ENCODE measurements at places on chromosomes 7 and 10.

DNA sequence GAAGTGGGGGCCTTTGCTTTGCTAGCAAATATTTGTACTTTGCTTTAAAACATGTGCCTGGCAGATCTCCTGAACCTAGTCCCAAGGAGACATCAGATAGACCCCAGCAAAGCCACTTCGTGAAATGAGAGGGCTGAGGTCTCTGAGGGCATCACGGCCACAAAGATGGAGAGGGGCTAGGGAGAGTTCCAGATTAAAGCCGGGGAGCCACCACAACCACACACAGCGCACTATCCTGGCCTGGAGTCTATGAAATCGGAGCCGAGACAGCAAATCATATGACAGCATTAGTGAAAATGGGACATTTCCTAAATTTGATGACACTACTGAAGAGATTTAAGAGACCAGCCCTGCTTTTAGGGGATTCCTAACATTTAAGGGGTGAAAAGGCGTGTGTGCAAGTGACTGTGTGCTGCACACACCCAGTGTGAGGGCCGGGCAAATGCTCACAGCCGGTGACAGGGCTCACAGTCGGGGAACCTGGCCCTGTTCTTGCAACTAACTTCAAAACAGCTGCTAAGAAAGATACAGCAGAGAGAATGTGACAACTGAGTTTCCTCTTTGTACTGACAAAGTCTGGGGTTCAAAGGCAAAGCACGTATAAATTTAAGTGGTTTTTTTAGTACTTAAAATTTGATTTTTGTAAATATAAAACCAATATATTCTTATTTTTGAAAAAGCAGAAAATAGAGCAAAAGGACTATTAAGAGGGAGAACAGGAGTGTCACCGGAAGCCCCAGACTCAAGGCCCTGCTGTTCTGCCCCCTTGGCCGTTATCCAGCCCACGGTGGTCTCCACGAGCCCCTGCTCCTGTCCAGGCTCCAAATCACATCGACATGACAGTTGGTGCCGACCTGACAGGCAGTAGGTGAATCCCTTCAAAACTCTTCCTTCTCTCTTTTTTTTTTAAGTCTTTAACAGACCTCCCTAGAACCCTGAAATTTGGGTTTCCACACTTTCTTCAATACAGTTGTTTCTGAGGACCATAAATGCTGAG is 49.5 kb downstream of the VIPR2 start:
- DNase-seq = no peak

- DNase-seq = no peak
Measured at GRCh38 chr10:7444551-7445121, 33.8 kb upstream of the SFMBT2 start.

DNA sequence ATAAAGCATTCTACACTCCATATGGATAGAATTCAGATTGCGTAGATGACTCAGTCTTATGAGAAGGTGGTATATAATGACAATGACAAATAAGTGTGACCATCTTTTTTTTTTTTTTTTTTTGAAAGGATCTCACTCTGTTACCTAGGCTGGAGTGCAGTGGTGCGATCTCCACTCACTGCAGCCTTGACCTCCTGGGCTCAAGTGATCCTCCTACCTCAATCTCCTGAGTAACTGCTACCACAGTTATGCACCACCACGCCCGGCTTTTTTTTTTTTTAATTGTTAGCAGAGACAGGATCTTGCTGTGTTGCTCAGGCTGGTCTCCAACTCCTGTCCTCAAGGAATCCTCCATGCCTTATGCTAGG is 43.2 kb upstream of the NRP1 start:
- no peak for DNase-seq

DNA sequence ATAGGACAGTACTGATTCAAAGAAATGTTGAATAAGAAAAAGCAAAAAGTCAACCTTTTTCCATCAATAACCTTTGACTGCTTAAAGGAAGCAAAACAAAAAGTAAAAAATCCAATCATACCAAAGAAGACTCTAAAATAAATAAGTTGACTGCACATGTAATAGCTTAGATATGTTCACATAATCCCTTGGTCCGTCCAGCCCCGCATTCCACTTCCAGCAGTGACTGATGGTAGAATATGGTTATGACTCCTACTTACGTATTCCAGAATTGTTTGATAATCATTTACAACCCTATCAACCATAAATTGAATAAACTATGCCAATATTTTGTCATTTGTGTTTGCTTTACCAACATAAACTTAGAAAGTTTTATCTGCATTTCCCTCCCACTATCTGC is 77.9 kb downstream of the CTNNA3 start:
- DNase-seq = no peak

DNA sequence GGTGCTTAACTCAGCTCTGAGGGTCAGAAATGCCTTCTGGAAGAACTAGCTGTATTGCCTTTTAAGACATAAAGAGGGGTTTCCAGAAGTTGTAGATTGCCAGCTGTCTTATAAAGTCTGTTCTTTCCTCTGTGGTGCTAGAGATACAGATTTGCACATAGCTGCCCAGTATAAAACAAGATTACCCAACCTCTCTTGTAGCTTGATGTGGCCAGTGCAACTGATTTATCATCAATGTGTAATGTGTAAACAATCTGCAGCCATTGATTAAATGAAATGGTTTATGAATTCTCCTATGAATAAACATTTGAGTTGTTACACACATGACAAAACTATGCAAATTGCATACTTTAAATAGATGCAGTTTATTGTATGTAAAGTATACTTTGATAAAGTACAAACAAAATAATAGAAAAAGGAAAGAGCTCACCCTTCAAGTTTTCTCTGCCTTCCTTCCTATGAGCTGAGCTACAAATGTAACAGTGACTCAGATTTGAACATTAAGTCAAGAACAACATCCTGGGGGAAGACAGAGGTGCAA is 195.2 kb downstream of the TMEM26 start:
- no peak for DNase-seq

DNA sequence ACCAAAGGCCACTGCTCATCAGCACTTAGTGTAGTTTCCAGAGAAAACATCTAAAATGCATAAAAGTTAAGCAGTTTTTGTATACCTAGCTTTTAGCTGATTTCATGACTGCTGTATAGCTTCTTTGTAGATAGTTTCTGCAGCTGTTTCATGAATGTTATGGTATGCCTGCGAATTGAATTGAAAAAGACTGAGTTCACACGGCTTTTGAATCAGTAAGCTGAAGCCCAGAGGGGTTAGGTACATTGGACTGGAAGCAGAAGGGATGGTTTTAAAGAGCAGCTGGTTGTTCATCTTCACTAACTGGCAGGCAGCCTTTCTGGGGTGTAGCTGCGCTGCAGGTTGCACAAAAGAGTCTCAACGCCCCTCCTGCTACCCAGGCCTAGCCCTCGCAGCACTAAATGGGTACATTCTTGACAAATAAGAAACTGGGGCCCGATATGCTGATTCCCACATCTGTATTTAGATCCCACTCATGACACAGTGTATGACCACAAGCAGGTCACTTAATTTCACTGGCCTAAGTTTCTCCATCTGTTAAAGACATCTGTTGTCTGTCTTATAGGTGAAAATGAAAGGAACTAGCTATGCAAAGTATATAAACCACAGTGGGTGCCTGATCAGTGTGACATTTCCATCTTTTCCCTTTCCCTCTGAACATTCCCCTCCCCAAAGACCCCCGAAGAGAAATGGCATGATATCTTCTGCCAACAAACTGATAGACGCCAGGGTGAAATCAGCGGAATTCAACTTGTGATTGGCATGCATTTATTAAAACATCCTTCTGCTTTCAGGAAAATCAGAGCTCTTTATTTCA is 85.9 kb upstream of the AGBL3 start:
- no peak for DNase-seq

- DNase-seq = peak; percentile 38
Measured at GRCh38 chr10:69475433-69475830, 24.2 kb downstream of the TSPAN15 start.

DNA sequence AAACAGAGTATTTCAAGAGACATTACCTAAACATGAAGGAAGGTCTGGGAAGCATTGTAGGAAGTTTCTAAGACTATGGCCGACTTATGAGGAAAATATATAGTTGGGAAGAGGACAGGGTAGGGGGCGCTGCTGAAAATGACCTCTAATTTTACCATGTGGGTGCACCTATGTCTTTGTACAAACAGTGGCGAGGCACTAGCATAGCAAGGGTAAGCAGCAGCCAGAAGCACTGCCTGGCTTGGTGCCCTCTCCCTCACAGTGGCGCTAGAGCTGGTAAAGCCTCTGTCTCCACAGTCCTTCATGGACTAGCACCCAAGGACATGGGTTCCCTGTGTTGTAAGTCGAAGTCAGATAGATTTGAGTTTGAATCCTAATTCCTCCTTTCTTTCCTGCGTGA is 461.2 kb downstream of the INHBA start:
- no peak for DNase-seq

- peak; percentile 35 for DNase-seq
Measured at GRCh38 chr10:13206546-13207443, 27.4 kb downstream of the UCMA start.

DNA sequence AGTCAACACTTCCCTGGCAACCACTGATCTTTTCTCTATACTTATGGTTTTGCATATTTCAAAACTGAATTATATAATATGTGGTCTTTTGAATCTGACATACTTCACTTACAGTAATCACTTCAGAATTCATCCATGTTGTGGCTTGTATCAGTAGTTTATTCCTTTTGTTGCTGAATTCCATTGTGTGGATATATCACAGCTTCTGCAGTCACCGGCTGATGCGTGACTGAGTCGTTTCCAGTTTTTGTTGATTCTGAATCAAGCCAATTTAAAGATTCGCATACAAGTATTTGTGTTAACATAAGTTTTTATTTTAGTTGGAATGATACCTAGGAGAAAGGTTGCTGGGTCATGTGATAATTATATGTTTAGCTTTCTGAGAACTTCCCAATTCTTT is 672.5 kb upstream of the ANKRD30A start:
- no peak for DNase-seq
